ENCODE measurements at places on chromosomes 1 and 21.

GRCh38 chr1:172779491-172779890 is 120.6 kb downstream of the FASLG start:
- DNase-seq, result no peak

DNA sequence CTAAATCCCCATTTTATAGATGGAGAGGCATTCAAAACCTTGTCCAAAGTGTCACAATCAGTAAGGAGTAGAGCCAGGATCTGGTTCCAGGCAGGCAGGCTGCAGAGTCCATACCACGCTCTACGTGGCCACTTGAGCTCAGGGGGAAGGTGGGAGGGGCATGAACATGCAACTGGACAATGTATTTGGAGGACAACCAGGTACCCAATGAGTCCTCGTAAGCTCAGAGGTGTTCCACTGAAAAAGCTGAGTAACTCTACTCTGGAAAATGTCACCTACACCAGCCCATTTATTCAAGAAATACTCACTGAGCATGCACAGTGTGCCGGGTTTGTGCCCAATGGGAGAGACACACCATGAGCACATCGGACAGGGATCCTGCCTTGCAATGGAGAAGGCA is 11.2 kb upstream of the GUCA2B start:
- DNase-seq, result no peak

DNA sequence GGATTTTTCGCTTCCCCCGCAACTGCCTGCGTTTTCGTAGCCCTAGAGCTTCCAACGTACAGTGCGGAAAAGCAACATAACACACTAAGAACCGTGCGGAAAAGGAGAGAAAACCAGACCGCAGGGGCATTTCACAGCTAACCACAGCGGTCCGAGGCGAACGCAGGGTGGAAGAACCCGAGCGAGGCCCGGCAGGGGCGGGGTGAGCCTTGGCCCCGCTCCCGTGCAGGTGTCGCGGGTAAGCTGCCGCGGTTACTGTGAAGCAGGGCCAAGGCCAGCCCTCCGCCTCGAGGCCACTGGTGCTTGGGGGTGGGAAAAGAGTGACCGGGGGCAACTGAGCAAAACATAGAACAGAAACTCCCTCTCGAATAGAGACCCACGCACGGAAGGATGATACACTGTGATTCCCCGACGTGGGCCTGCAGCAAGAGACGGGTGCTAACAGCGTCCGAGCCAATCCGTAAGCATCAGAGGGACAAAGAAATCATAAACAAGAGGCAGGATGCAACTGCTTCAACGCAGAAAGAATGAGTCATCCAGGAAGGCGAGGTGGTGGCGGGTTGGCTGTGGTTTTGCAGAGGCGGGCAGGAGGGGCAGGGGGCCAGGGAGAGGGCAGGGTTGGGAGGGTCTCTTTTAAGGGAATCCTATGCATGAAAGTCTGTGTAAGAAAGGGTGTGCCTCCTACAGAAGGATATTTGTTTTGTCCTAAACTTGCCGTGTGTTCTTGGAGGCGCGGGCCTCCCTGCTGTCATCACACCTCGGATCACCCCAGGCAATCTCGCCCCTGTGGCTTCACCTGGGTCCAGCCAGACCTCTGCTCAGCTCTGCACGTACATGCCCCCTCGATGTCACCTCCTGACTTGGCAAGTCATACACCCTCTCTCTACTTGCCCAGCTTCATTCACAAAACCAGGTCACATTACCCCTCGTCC is 7.3 kb downstream of the GNG4 start:
- peak; percentile 46 for DNase-seq

DNA sequence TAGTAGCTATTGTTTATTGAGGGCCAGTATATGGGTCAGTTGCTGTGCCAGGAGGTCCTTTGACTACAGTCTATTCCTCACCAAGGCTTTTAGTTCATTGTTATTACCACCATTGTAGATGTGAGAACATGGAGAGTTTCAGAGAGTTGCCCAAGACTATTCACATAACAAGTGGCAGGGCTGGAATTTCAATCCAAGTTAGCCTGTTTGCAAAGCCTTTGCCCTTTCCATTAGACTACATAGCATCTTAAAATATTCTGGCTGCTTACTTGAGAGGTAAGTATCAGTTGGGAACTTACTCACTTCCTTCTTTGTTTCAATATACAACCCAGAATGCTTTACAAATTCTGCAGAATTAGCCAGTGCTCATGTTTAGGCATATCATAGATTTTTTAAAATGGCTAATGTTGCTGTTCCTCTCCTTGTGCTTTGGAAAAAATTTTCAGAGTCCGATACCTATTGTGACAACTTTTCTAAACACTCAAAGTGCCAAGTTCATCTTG is 141.2 kb downstream of the FGGY start:
- no peak for DNase-seq

GRCh38 chr1:244964112-244964971 is 100.0 kb upstream of the HNRNPU start:
- no peak for DNase-seq

GRCh38 chr1:247077876-247078257 is 744 bp downstream of the ZNF670 start:
- DNase-seq, result no peak

GRCh38 chr1:206924592-206925105 is 2.9 kb upstream of the FCMR start:
- DNase-seq, result no peak
